ENCODE measurements at places on chromosomes 7 and 10. TPM values are rescaled to one million over a fixed set of nuclear protein-coding genes. Genes with fewer than 3 reads are reported as not detected.
A peak's percentile ranks its signal among the peaks of the same experiment; 100 is the strongest.

The COL1A2 gene
- 595 TPM for polyA plus RNA-seq

The KBTBD2 gene
- polyA plus RNA-seq = 50.3 TPM

The CDNF gene
- 5.1 TPM for polyA plus RNA-seq

GRCh38 chr10:110859206-110859972 is 12.3 kb upstream of the PDCD4 start:
- no peak for DNase-seq

GRCh38 chr7:134458341-134458805 is 527 bp downstream of the AKR1B1 start:
- DNase-seq = peak; percentile 48

GRCh38 chr10:43229208-43230061 is 37.4 kb downstream of the RASGEF1A start:
- no peak for DNase-seq

- DNase-seq = no peak
Measured at GRCh38 chr7:251446-252175, 38.4 kb upstream of the FOXL3 start.

DNA sequence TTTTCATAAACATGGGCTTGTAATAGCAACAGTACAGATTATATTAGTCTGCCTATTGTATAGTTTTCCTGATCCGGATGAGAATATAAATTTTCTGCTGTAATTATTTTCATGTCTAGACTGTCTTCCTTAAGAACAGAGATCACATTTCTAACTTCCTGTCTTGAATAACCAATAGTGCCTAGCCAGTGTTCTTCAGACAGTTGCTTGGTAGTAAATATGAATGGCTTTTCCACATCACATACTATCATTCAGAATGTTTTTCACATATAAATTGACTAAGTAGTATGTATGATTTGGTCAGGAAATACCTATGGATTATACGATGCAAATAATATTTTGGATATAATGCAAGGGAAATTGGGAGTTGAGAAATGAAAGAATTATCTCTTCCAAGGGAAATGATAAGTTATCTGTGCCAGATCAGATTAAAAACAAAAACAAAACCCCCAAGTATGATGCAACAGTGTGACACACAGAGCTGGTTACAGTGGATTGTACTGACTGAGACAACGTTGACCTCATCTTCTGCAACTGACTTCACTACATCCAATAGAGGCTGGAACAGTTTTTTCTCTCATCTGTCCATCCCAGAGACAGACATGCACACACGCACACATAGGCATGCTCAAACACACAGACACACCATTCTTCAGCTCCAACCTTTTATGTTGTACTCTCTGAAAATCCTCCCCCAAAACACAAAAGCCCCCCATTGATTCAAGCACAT is 16.4 kb downstream of the ITGA8 start:
- DNase-seq = no peak

DNA sequence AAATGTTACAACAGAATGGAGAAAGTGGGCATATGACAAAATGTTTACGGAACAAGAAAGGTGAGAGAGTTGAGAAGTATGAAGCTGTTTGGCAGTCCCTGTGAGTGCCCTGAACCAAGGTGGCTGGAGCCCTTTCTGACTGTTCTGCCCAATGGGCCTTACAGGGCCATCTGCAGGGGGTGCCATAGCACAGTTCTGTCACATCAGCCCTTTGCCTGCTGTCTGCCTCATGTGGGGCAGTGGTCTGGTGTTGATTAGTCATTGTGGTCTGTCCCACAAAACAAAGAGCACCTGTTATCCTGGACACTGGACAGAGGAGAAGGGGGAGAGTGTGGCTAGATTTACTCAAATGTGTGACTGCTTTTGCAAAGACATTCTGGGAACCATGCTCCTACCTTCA is 51.5 kb upstream of the OSBPL3 start:
- DNase-seq = no peak

- DNase-seq = no peak
Measured at GRCh38 chr10:4837551-4837950, 11.5 kb downstream of the AKR1E2 start.

DNA sequence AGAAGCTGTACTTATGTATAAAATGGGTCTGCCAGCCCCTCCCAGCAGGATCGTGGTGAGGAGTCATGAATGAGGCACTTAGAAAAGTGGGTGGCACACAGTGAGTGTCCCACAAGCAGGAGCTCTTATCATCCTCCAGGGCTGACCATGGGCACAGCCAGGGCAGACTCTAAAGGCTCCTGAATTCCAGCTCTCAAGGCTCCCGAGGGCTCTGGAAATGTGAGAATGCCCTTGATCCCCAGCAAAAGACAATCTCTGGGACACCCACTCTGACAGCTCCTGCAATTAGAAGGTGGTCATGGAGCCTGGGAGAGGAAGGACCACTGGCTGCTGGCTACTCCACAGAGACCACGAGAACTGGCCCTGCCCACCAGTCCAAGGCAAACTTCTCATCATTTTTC is 1.6 kb downstream of the VSTM4 start:
- no peak for DNase-seq

Measured in renal pelvis (tissue), 12 donors.